ENCODE measurements at places on chromosomes 6 and 20.

GRCh38 chr6:131368198-131368911 is 204.7 kb upstream of the ARG1 start:
- DNase-seq, result no peak

DNA sequence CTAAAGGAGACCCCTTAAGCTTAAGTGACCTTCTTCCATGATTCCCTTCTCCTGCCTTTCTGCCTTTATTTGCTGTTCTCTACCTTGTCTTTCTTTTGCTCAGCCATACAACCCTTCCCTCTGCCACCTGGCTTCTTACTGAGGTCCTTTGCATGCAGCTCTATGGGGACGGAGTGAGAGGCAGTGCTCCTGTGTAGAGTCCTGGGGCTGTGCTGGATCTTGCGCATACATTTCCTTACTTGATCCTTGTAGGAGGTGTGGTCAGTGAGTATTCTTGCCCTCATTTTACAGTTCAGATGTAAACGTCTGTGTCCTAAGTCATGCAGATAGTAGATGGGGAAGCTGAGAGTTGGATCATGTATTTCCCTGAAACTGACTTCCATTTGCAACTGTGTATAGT is 5.7 kb downstream of the SASH1 start:
- no peak for DNase-seq

- DNase-seq, result no peak
Measured at GRCh38 chr6:167763056-167763944, 63.4 kb upstream of the AFDN start.

DNA sequence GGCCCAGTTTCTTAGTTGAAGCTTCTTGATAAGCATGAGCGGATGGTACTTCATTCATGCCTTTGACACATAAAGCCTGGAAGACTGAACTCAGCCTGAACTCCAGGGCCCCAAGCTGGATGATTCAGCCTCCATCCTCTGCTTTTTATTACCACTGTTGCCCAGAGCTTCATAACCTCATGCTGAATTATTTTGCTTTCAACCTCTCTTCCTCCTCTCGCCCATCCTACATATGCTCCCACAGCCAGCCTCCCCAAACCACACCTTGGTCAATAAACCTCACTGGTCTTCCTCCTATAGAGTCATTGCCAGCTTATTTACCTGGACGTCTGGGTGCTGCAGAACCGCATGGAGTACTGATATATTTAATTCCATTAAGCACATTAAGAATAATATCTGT is 59.4 kb downstream of the SLC35B3 start:
- DNase-seq, result no peak

GRCh38 chr6:1296542-1296941 is 15.4 kb upstream of the FOXQ1 start:
- no peak for DNase-seq

- DNase-seq, result no peak
Measured at GRCh38 chr20:43170771-43171170, 18.9 kb downstream of the PTPRT start.

DNA sequence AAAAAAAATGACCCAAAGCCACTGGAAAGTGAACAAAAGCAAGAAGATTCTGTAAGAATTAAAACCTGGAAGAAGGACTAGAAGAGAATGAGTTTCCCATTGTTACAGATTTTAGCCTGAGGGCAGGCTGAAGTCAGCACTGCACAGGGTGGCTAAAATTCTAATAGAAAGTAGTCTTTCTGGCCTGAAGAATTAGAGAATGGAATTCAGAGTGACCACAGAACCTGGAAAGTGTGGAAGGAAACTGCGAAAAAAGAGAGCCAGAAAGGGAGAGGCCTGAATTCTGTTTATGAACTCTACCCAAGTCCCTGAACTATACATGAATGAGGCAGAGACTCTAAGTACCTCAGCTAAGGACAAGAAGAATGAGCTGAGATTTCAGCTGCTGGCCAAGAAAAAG is 38.9 kb upstream of the FILIP1 start:
- DNase-seq, result no peak

DNA sequence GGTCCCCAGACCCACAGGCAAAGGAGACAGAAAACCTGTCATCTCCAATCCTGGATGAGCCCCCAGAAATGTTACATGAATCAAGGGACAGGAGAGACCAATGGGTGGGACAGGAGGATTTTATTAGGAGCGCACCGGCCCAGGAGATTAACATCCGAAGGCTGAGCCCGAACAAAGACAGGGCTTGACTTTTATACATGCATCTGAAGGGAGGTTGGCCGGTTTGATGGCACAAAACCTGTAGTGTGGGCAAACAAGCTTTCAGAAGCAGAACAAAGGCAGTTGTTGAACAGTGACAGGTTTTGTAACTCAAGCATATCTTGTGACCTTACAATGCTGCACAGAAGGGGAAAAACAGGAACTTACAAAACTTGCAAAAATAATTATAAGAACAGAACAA is 83.9 kb upstream of the GPR6 start:
- DNase-seq, result no peak

DNA sequence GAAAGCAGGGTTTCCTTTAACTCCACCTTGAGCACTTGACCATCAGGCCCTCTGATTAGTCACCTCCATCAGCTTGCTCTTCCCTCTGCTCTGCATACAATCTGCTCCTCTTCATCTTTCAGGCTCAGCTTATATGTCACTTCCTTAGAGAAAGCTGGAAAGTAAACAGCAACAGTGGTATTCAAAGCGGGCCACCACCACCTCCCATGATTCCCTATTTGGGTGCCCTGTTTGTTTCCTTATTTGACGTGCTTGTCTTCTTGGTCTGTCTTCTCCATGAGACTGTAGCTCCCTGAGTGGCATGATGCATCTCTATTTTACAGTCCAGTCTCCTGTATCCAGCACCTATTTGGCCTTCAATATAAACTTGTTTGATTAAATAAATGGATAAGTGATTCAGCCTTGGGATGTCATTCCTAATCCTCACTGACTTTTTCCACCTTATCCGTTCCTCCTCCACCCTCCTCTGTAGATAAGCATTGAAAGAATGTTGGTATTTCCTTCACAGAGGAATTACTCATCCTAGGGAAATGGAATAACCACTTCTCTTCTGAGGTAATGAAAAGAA is 102.8 kb upstream of the SGK1 start:
- no peak for DNase-seq

DNA sequence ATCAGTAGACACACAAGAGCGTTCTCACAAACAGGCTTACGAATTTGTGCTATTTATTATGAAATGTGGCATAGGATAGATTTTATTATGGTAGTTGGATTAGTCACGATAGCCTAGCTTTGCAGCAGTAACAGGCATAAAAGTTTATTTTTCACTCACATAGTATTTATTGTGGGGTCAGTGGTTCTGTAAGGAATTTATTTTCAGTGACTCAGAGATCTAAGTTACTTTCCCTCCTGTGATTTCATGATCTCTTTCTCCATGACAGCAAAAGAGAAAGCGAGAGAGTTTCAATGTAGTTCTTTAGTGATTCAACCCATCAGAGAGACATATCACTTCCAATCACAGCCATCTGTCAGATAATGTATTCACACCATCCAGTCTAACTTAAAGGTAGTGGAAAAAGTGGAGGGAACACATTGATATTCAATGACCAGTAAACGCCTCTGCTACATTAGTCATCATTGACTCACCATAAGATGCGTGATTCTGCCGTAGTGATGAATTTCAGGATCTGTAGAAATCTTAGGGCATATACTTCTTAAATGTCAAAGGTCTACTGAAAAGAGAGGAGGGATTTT is 605.5 kb downstream of the HDGFL1 start:
- DNase-seq, result no peak

DNA sequence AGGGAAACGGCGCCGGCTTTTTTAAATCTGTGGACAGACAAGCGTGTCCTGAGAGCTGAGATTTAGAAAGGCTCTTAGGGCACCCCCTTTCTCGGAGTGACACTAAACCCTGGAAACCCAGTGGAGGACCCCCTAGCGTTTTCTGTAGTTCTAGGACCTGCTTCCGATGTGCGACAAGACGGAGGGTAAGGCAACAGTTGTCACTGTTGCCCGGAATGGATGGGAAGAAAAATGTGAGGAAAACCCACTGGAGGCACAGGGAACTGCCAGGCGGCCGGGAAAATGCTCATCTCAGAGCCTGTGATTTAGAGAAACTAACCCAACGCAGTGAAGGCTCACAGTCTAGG is 551 bp upstream of the ATP5F1E start:
- DNase-seq, result no peak

DNA sequence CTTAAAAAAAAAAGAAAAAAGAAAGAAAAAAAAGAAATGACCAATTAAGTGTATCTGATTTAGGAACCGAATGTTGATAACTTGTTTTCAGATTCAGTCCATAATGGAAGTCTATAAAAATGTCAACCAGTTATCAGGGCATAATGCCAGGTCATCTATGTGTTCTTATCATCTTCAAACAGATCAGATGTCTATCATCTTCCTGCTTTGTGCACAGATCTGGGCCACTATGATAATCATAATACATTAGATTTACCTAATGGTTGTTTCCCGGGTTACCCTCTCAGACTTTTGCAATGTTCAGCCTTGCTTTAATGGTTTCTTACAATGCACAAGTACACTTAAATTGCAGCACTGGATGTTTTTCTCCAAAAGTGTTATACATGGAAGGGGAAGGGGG is 100.6 kb downstream of the NKAIN2 start:
- no peak for DNase-seq

DNA sequence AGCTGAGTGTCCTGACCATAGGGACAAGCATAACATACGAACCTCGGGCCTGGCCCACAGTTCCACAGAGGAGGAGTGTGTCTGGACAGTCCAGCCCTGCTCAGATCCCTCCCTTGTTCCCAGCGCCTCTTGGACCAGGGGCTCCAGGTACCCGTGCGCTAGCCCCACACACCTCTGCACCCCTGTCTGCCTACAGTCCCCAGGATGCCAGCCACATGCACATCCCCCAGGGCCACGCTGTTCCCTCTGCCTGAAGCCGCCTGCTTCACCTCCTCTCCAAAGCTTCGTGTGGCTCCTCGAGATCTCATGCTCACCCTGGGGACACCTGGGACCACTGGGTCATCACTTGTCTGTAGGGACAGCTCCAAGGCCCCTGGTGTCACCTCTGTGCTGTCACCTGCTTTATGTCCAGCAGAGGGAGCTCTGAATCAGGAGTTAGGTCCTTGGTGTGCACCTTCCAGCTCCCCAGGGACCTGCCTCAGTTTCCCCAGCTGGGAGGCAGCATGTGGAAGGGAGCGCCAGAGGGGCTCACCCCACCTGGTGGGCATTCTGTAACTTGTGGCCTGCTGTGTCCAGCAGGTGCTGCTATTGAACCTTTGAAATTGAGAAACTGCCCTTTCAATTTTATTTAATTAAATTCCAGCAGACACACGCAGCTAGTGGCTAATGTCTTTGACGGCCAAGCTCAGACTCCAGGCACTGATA is 7.3 kb upstream of the YTHDF1 start:
- DNase-seq, result peak; percentile 32

DNA sequence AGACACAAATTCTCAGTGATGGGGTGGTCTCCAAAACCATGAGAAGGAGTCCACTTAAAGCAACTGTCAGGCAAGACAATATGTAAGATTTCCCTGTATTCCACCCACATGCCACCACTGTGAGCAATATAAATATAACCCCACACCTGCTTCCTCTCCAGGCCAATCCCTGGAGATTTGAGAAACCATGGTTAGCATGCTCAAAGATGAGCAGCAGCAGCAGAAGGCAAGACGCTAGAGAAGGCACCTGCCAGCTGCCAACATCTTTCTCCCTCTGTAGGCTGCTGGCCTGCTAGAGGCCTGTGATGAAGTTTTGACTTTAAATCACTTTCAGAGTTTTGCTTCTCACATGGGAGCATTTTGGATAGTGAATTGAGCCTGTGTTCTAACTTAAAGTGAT is 7.9 kb upstream of the SOD2 start:
- DNase-seq, result no peak

- DNase-seq, result no peak
Measured at GRCh38 chr20:15637950-15638754, 935.1 kb downstream of the KIF16B start.

GRCh38 chr20:38855356-38855755 is 49.9 kb downstream of the PPP1R16B start:
- DNase-seq, result no peak

DNA sequence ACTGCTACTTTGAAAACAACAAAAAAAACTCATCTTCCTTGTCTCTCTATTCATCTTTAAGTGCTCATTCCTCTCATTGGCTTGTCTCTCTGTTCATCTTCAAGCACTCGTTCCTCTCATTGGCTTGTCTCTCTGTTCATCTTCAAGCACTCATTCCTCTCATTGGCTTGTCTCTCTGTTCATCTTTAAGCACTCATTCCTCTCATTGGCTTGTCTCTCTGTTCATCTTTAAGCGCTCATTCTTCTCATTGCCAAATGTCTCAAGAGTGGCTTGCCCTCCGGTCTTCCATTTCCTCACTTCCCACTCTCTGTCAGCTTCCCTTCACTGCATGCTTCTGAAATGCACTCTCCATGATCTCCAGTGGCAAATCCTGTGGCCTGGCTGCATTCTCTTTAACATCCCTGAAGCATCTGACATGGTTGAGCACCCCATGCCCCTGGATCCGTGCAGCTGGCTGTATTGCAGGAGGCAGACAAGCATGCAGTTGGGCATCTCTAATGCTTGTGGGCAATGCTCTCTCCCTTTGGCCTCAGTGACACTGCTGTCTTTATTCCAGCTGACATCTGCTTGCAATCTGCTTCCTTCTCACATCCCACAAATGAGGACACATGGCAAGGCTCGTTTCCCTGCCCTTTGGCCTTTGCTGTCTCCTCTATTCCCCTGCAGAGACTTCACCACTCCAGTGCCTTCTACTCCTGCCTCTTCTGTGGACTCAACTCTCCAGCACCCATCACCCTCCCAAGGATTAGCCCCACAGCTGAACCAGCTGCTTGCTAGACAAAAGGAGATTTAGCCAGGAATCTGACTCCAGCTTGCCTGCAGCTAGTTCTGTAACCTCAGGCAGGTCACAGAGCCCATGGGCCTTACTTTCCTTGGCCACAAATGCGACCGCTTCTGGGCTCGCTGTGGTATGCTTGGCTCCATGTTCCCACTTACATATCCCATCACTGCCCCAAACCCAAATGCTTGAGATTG is 143.2 kb upstream of the SNX9 start:
- DNase-seq, result no peak

GRCh38 chr6:53375847-53376246 is 27.1 kb upstream of the ELOVL5 start:
- DNase-seq, result no peak

DNA sequence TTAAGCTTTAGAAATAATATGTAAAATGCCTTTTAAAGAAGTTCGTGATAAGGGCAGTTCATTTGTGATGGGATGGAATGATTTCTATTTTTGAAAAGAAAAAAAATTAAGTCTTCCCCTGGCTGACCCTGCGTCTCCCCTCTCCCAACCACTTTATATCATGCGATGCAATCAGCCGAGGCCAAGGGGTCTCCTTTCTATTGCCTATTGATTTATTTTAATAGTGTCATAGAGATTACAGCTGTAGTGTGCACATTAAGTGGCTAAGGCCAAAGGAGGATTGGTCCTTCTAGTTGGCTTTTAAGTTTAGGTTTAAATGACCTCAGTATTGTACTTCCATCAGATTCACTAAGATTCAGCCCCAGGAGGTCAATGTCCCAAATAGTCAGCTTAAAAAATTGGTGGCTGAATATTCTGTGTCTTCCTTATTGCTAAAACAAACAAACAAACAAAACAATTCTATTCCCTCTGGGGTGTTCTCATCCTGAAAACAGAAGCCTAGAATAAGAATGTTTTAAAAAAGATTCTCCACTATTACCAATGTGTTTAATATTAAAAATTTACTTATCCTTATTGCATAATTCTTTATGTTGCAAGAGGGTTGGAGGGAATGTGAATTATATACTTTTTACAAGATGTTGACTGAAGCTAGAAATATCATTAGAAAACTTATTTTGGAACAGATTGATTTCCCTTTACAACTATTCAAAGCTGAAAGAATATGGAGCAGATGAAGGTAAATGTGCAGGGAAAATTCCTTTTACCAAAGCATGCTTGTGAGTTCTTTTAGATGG is 359.1 kb downstream of the SAMD5 start:
- no peak for DNase-seq
